ENCODE measurements at places on chromosomes 11 and 22.

DNA sequence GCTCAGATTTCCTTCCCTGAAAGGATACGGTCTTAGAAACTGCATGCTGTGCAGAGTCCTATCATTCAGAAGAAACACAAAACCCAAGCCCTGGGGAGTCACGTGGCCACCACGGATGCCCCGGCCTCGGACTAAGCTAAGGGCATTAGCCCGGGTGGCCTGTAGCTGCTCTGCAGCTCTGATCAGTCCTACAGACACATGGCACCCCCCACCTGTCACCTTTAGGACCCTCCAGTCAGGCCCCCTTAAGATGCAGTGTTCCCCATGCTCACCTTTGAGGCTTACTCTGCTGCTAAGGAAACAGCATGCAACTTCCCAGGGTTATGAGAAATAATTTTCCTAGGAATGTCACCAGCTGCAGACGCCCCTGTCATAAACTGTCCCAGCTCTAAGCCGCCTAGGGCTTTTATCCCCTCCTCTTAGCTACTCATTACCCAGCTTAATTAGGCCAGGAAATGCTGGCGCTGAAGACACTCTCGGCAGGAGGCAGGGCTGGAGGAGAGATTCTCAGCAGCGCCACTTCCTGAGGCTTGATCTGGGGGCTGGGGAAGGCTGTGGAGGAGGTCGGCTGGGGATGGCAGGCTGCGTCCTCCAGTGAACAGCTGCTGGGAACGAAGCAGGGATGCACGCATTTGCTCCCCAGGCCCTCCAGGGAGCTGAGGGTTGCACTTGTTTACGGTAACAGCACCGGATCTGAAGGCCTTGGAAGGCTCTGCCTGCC, 47.2 kb upstream of the ADA2 start:
- no peak for DNase-seq

GRCh38 chr11:130175898-130176297, 16.3 kb downstream of the ST14 start:
- no peak for DNase-seq

DNA sequence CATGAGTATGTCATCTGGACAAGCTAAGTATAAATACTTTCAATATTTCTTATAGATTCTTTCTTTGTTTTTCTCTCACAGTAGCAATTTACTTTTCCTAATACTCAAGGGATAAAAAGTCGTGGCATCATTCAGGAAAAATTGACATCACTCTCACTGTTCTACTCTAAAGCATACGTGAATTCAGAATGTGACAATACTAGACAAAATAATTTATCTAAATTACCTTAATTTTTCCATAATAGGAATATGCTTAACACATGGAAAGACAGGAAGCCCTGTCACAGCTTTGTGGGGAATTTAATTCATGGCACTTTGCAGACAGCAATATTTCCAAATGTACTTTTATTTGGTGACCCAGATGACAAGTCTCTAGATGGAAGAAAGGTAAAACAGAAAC, 394.6 kb downstream of the DLG2 start:
- DNase-seq: no peak

DNA sequence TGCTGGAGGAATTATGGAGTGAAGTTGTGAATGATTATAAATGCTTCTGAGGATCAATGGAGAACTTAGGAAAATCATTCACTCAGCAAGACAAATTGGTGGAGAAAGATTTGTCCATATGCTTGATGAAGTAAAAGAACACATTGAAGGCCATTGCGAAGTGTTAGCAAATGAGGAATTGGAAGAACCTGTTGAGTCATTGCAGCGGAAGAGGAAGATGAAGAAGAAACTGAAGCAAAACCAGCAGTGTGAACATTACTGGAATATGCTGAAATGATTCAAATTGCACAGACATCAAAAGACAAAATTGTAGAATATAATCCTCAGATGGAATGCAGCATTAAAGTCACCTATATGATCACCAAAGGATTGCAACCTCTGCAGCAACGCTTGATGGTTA, 168.1 kb downstream of the ADAMTS15 start:
- DNase-seq: no peak

GRCh38 chr11:116865696-116866095, 28.3 kb upstream of the APOA1 start:
- no peak for DNase-seq

DNA sequence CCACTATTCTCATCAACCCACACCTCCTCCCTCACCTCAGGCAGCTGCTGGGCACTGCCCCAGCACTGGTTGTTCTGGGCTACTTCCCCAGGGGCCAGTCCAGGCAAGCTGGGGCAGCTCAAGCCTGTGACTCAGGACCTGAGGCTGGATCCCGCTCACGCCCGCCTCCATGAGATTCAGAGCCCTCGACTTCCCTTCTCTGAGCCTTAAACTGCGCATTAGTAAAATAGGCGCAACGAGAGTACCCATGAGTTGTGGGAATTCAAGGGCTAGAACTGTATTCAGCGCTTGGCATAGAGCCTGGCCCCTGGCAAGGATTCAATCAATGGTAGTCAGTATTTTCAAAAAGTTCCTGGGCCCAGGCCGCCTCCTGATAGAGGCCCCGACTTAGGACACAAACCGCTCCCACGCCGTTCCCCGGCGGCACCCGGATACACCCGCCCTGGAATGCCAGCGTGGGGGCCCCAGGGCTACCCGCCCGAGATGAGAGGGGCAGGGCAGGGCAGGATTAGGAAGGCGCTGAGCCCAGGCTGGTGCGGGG, 723 bp upstream of the CD82 start:
- no peak for DNase-seq

- no peak for DNase-seq
Measured at GRCh38 chr11:134508219-134508990, 96.4 kb upstream of the B3GAT1 start.

GRCh38 chr22:27834364-27835185, 33.0 kb upstream of the MN1 start:
- no peak for DNase-seq

DNA sequence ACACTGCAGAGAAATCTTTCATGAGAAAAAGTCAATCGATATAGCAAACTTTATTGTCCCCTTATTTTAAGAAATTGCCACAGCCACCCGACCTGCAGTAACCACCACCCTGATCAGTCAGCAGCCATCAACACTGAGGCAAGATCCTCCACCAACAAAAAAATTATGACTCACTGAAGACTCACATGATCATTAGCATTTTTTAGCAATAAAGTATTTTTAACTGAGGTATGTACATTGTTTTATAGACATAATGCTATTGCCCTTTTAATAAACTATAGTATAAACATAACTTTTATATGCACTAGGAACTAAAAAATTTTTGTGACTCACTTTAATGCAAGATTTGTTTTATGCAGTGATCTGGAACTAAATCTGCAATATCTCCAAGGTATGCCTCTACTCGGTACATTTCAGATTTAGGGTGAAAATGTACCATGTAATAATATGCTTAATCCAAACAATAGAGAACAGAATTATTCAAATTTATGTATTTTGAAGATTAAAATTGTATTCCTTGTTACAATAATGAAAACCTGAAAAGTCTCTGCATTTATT, 79.2 kb upstream of the CEP126 start:
- DNase-seq: no peak

DNA sequence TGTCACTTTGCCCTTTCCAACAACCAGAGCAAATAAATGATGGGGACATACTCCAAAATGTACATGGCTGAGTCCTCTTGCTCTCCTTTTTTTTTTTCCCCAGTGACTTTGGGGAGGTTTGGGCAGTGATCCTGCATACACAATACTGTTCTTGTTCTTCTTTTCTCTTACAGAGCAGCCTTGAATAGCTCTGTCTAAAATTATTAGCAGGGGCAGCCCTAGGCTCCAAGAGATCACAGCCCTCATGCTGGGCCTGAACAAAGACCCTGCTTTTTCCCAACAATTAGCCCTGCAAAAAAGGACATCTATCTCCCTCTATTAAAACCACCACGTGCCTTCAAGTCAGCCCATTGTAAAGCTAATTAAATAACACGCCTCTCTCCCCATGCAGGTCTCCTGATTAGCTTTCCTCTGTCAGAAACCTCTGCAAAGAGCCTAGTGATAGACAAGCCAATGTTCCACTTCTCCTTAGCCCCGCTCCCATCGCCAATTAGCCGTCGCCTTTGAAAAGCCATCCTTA, 54.7 kb downstream of the ETS1 start:
- no peak for DNase-seq

- no peak for DNase-seq
Measured at GRCh38 chr11:104763930-104764709, 134.1 kb downstream of the CASP12 start.

- no peak for DNase-seq
Measured at GRCh38 chr11:27408246-27408800, 45.3 kb upstream of the CCDC34 start.

DNA sequence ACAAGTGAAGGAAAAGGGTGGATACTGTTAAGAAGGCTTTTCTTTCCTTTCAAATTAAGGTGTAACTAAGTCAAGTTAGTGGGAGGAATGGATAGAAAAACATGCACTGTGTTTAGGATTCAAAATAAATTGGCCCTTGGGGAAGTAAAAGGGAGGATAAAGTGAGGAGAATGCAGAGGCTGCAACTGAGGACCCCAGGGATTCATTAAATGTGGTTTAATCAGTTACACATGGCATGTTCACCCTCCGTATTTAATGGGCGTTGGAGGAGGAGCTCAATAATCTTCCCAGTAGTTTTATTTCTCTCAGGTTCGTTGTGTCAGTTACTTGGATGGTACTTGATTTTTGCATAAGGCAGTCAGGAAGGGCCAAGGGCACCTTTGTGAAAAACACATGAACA, 966.3 kb downstream of the JRKL start:
- DNase-seq: no peak

DNA sequence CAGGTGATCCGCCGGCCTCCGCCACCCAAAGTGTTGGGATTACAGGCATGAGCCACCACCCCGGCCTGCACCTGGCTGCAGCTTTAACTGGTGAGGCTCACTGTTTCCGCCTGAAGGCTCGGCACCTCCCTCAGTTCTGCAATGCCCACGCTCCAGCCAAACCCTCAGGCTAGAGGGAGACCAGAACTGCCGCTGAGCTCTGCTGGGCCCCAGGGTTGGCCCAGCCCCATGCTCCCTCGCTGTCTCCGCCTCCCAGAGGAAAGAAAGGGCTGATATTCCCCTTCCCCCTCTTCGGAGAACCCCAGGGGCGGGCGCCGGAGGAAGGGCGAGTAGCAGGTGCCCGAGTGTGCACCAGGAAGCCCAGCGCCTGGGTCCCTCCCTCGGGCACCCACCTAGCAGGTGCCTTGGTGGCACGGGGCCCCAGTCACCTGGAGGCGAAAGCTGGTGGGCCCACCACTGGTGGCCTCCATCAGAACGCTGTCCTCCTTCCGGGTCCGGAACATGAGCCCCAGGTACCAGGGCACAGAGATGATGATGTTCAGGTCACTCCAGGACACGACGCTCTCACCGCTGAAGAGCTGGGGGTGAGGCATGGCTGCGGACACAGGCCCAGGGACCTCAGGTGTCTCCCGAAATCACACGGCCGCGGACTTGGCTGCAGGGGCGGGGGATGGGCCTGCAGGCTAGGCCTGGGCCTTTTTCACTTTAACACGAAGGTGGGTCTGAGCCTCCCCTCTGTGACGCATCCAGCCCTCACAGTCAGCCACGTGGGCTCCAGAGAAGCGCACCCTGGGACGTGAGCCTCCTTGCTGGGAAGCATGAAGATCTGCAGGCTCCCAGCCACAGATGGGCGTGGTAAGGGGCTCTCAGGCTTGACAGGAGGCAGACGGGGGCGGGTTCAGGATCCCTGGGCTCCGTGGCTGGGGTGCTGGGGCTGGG, 73.3 kb downstream of the TRMU start:
- no peak for DNase-seq

DNA sequence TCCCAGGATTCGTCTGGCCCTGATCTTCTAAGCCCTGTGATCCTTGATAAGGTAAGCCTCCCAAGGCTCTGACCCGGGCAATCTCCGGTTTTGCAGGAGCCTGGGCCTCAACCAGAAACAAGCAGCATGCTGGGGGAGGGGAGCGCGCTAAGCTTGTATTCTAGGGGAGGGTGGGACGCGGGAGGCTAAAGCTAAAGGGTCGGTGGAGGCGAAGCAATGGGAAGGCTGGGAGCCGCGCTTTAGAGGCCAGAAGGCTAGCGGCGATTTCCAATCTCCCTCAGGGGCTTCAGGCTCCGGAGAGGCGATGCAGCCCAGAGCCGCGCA, 753 bp downstream of the PTPN5 start:
- no peak for DNase-seq

- no peak for DNase-seq
Measured at GRCh38 chr11:2883979-2884815, 1.4 kb downstream of the CDKN1C start.

DNA sequence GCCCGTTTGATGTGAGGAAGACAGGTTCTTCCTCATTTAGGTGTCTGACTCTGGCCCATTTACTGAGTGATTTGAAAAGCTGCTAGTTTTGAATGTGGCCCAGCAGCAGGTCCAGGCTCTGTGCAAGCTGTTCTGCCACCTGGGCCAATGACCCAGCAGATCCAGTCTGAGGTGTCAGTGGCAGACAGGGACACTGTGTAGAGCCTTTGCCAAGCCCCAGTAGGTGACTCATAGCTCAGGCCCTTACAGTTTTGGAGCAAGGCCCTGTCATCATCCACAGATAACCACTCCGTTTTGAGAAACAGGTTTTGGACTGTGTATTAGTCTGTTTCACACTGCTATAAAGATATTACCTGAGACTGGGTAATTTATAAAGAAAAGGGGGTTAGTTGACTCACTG, 23.9 kb downstream of the TSPAN32 start:
- DNase-seq: no peak

GRCh38 chr11:35947437-35947836, 3.6 kb downstream of the LDLRAD3 start:
- DNase-seq: no peak

GRCh38 chr11:134725716-134726639, 313.9 kb upstream of the B3GAT1 start:
- no peak for DNase-seq

DNA sequence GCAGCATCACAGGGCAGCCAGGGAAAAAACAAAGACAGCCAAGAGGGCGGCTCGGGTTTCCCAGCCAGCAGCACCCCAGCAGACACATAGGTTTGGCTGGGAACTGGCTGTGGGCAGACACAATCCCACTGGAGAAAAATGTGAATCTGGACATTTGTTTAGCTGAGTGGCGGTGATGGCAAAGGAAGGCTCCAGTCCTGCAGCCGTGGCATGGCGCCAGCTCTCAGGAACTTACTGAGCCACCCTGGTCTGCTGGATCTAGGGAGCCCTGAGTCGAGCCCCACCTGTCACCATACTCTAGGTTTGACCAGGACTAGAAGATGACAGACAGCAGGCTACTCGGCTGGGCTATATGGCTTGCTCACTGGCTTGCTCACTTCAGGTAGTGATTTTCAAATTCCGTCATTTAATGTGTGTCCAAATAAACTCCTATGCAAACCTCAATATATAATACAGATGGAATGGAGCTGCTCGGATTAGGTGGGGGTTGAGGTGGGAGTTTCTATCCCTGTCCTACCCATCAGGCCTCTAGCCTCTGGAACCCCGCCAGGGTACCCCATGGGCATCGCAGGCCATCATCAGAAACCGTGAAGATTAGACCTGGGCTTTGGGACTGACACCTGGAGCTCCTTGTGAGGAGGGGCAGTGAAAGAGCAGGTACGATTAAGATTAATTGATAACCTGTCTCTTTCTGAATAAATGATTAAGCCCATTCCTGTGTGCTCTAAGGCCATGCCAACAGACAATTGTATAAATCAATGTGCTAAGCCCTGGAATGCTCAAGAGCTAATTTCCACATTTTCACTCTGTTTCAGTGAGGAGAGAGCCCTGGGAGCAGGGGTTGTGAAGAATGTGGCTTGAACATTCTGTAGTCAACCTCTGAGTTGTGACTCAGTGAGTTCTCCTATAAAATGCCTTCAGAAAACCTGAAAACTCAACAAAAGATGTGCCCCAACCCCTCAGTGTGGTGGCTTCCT, 42.5 kb downstream of the GALNT18 start:
- DNase-seq: no peak

- no peak for DNase-seq
Measured at GRCh38 chr22:30891443-30891755, 77.2 kb downstream of the MORC2 start.

Data from stimulated activated CD8-positive, alpha-beta memory T cell treated with anti-CD3 and anti-CD28 coated beads, Interleukin-4, amount 100 ng/mL, for 1 hour (primary cell).